ENCODE measurements at places on chromosomes 5 and 9. TPM values are rescaled to one million over a fixed set of nuclear protein-coding genes. Genes with fewer than 3 reads are reported as not detected.

DNA sequence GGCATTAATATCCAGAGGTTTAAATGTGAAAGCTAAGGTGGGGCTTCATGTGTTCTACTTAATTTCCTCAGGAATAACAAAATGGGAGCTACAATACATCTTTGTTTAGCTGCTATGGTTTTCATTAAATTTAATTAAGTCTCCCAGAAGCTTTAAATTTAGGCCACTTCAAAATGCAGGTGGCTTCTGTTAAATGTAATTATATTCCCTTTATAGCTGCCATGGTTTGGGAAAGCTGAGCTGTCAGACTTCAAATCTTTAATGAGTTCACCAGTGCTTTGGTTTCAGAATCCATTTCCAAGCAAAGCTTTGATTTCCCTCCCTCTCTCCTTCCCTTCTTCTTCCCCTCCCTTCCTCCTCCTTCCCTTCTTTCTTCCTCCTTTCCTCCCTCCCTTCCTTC, 58.4 kb upstream of the FAM170A start:
- DNase-seq: no peak

GRCh38 chr9:98234245-98234825, 21.1 kb downstream of the TBC1D2 start:
- DNase-seq: no peak

DNA sequence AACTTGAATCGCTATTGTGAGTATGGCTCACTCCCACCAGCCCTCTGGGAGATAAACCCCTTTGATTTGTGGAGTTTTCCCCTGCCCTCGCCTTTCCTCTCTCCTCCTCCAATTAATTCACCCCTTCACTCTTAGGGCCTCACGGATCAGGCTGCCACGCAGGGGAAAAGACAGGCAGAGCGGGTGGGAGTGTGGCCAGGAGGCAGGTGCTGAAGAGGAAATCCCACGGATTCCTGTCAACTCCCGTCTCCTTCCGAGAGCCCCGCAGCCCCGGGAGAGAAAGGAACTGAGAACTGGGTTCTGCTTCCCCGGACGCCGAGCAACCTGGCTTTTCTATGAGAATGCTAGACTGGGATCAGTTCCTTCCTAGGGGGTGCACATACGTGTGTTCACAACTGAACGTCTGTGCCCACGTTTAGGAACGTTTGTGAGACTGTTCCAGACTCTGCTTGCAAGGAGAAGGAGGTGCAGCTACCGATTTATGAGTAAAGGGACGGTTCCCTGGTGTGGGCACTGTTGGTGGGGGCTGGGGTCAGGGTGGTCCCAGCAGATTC, 314.5 kb upstream of the TLE4 start:
- no peak for DNase-seq

DNA sequence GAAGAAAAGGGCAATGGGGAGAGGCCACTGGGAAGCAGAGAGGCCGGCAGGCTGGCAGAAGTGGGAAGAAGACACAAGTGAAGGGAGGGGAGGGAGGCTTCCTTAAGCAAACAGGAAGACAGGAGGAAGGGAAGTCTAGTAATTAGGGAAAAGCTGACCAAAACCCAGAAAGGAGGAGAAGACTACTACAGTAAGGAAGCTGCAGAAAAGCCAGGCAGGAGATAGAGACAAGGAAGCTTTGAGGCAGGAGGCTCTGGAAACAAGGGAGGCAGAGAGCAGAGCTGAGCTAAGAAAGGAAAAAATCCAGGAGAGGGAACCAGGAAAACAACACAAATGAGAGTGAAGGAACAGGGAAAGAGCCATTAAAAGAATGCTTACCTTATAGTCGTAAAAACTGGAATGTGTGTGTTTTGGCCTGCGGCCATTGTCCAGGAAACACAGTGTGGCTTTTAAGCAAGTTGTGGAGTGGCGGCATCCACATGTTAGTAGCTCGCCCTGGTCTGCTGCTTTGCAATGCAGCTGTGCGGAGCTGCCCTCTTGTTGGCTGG, 317.1 kb upstream of the CLINT1 start:
- DNase-seq: no peak

DNA sequence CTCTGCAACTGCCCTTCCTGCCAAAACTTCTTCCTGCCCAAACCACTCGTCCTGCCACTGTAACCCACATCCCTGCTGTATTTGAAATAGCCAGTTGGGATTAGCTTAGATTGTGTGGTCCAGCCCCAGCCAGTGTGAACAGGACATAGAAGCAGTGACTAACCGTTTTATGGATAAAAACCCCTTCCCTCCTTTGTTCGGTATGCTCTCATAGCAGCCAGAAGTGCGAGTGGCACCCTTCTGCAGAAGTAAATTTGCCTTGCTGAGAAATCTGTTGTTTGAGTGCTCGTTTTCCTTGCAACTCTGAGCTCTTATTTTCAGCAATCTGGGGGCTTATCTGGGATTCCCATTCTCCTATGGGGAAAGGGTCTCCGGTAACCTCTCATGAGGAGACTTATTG, 470.0 kb downstream of the PRDM9 start:
- no peak for DNase-seq

Gene BNC2
- total RNA-seq: not detected
